ENCODE measurements at places on chromosomes 4 and X. TPM values are rescaled to one million over a fixed set of nuclear protein-coding genes. Genes with fewer than 3 reads are reported as not detected.
A peak's percentile ranks its signal among the peaks of the same experiment; 100 is the strongest.

The UNC5C gene
- total RNA-seq = under 0.01 TPM

The PPP2R3B gene
- total RNA-seq = 11.1 TPM

The PDZD4 gene
- 0.28 TPM for total RNA-seq

The PRRG3 gene
- not detected for total RNA-seq

GRCh38 chr4:17189401-17189720, 290.9 kb upstream of the LDB2 start:
- DNase-seq = peak; percentile 87

GRCh38 chr4:140250989-140251552, 97.1 kb upstream of the MAML3 start:
- no peak for DNase-seq

DNA sequence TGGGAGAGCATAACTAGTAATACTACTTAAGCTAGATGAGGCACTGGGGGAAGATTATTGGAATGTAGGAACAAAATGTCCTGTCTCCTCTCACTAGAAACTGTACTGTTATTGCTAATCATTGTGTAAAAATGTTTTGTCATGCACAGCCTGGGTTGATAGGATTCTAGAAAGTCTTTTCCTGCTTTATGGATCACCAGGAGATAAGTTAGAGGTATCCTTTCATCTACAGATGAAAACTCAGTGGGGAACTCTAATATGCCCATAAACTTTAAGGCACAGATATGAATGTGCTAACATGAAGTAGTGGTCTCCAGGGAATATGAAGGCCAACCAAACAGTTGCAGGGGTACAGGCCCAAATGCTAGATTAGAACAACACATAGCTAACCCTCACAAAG, 57.5 kb downstream of the SRPX start:
- no peak for DNase-seq
